ENCODE measurements at places on chromosomes 2 and 18. TPM values are rescaled to one million over a fixed set of nuclear protein-coding genes. Genes with fewer than 3 reads are reported as not detected.

Gene ANKRD62
- not detected for total RNA-seq

Gene RAMP1
- 0.76 TPM for total RNA-seq

DNA sequence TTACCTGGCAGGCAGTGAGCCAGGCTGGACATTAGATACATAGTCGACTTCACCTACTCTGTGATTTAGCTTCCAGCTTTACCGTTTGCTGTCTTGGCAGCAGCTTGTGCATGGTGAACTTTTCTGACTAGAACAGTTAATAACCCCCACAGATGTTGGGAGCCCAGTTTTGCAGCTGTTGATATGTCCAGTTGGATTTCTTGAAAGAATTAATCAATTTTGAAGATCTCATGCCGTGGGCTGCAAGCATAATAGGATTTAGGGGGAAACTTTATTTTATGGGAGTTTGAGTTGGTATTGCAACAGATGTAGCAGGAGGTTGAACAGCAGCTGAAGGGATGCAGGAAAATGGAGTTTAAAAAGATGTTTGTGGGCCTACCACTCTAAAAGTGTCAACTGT is 13.8 kb downstream of the MYO1B start:
- no peak for DNase-seq

DNA sequence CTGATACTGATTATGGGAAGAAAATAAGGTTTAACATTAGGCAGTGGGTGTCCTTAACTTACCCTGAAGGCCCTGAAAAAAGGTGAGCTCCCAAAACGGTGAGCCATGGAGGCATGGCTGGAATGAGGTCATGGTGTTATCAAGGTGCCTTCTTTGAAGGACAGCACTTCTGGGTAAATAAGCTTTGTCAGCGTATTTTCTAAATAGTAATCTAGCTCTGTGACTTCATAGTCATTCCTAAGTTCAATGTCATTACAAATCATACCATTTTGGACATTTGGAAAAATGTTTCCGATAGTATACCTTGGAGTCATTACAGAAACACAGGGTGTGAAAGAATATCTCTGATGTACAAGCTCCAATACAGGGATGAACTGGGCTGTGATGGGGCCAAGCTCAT is 35.2 kb upstream of the CNGA3 start:
- DNase-seq: no peak

GRCh38 chr2:230875347-230876315 is 10.9 kb downstream of the ITM2C start:
- DNase-seq: no peak

GRCh38 chr2:70523996-70524965 is 29.3 kb downstream of the TGFA start:
- DNase-seq: no peak

GRCh38 chr2:82013641-82014040 is 1709.1 kb upstream of the LRRTM1 start:
- DNase-seq: no peak

Measured in esophagus squamous epithelium (tissue), 5 donors.